HFFc6 (cell line): ENCODE measurements at places on chromosomes 7 and 10.

DNA sequence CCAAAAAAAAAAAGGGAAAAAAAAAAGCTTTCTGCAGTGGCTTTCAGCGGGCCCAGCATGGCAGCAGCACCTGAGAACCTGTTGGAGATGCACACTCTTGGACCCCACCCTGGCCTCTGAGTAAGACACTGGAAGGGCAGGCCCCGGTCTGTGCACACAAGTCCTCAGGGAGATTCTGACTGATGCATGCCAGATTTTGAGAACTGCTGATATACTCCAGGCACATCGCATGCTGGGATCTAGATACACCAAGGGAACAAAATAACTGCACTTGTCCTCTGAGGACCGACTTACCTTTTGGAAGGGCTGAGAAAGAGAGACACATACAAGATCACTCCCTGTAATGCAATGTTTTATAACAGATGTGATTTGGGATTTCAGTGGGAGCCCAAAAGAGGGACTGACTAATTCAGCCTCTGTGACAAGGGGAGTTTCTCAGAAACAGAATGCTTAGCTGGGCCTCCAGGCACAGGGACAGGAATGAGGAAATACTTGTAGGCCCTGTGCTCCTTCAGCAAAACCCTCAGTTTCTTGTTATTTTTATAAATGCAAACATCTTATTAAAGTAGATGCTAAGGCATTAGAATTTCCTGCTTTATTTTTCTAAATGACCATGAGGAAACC, 8.2 kb downstream of the EGFR start:
- peak overlapping the region; percentile 94 for H3K27ac ChIP-seq
- peaks cover 94% of the 10 kb centered on the region for H3K4me1 ChIP-seq
- H3K27me3 ChIP-seq = peaks cover 1% of the 10 kb centered on the region
- H3K4me3 ChIP-seq = peak overlapping the region; percentile 69

GRCh38 chr10:122376364-122376961, 2.0 kb downstream of the PLEKHA1 start:
- H3K36me3 ChIP-seq = no peaks in the 10 kb centered on the region; the same call in 1 of the 2 replicates
- no peak overlapping the region for H3K27ac ChIP-seq
- no peak for DNase-seq
- peak overlapping the region; percentile 5; the same call in 1 of the 2 replicates for H3K4me3 ChIP-seq

DNA sequence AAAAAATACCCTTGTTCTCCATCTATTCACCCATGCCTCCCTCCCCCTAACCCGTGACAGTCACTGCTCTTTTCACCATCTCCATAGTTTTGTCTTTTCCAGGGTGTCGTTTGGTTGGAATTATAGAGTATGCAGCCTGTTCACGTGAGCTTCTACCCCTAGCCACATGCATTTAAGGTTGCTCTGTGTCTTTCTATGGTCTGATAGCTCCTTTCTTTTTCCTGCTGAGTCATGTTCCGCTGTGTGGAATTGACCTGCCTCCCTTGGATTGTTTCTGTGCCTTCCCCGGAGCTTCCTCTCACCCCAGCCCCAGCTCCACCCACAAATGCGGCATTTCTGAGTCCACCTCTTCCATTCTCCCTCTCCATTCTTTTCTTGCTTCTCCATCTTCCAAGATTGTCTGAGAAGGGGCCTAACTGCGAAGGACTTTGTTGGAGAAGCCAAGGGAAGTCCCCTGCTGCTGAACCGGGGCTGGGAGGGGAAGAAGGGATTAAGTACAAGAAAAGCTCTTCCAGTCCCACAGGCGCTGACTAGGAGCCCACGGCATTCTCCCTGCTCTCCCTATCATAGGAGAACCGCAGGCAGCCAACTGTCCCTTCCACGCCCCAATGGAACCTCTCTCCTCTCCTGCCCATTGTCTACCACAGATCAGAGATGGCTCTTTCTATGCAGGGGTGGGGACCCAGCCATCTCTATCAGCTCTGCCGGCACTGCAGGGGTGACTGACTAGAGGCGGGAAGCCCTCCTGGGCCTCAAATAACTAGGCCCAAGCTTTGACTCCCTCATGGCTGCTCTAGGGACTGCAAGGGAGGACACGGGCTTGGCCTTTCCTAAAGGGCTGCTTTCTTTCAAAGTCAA, 87.5 kb upstream of the ANLN start:
- DNase-seq = no peak
- H3K27ac ChIP-seq = no peak overlapping the region; the same call in 1 of the 2 replicates
- H3K4me3 ChIP-seq = no peak overlapping the region
- peaks cover 44% of the 10 kb centered on the region for H3K4me1 ChIP-seq
- peaks cover 6% of the 10 kb centered on the region for H3K27me3 ChIP-seq
- H3K36me3 ChIP-seq = no peaks in the 10 kb centered on the region

DNA sequence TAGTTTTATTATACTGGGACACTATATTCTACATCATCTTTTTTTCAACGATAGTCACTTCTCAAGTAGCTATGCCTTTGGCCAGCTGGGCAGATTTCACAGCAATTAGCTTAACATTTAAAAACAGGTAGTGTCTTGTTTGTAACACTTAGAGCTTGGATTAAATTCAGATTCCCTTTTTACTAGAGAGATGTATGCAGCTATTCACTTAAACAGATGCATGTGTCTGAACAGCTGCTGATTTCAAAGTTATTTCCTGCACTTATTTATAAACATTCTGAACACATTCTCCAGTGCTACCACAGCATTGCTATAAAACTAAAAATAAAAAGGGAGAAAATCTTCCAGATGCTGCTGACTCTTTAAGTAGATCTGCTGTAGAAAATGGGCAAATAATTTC, 637.2 kb downstream of the POM121L12 start:
- H3K36me3 ChIP-seq = no peaks in the 10 kb centered on the region
- no peak overlapping the region for H3K27ac ChIP-seq
- no peak for DNase-seq
- H3K4me1 ChIP-seq = no peaks in the 10 kb centered on the region

GRCh38 chr7:67754651-67755050, 758.0 kb downstream of the TYW1 start:
- no peak overlapping the region for H3K4me3 ChIP-seq
- no peak overlapping the region for H3K27ac ChIP-seq
- no peak for DNase-seq

- no peak overlapping the region for H3K4me3 ChIP-seq
- H3K36me3 ChIP-seq = no peaks in the 10 kb centered on the region; the same call in 1 of the 2 replicates
- DNase-seq = no peak
- H3K27me3 ChIP-seq = peaks cover 5% of the 10 kb centered on the region; the same call in 1 of the 2 replicates
- H3K27ac ChIP-seq = no peak overlapping the region
Measured at GRCh38 chr7:1271046-1271445, 38.4 kb downstream of the UNCX start.

DNA sequence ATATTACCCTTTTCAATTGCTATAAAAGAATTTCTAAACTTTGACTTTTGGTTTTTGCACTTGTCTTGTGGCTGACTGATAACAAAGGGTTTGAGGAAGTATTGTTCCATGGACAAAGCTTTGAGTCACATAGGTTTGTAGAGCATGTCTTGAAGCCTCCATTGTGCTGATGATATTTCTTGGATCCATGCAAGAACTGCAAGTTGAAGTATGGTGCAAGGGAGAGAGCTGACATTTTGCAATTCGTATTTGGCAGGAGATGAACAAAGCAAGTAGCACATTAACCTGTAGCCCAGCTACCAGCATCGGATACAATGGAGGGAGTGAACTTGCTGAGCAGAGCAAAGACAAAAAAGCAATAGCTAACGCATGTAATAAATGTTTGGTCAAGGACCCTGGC, 23.4 kb downstream of the MGAM2 start:
- no peak for DNase-seq
- no peaks in the 10 kb centered on the region; the same call in 1 of the 2 replicates for H3K27me3 ChIP-seq
- no peak overlapping the region for H3K4me3 ChIP-seq
- H3K27ac ChIP-seq = no peak overlapping the region

GRCh38 chr7:84105586-84105985, 89.0 kb downstream of the SEMA3A start:
- DNase-seq = no peak
- H3K27ac ChIP-seq = peak overlapping the region; percentile 49
- H3K27me3 ChIP-seq = no peaks in the 10 kb centered on the region; the same call in 1 of the 2 replicates
- H3K4me1 ChIP-seq = peaks cover 30% of the 10 kb centered on the region
- H3K36me3 ChIP-seq = peaks cover 16% of the 10 kb centered on the region; the same call in 1 of the 2 replicates
- no peak overlapping the region for H3K4me3 ChIP-seq

DNA sequence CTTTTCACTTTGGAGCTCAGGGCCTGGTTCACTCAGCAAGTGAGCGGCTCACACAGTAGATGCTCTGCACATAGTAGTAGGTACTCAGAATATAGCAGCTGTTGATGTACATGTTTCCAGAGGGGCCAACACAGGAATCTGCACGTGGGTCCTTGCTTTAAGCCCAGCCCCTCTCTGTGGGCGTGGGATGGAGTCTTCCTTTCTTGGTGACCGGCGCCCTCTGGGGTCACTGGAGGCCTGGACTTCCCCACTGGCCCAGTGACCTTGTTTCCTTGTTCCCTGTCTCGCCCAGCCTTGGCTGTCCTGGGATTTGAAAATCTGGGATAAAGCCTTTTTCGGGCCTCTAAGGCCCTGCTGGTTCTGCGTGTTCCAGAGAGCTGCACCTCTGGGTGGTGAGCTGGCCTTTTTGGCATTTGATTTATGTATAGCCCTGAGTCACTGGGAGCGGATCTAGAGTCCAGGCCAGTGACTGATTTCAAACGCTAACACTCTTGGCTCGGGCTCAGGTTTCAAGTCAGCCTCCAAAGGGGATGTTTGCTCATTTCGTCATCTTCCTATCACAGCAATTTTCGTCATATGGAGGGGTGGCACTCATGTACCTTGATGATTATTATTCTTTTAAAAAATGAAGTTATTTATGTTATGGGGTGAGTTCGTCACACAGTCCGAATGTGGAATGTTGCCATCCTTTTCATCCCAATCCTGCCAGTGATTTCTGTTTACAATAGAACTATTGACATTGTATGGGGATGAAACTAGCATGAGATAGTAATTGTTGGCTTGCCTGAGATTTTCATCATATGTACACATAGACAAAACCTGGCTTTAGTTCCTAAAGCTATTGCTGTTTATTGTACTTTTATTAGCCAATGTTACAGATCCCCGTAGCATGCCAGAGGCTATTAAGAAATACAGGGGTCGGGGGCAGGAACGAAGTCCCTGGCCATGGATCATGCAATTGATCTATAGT, 65.5 kb downstream of the CUX1 start:
- H3K4me1 ChIP-seq = peaks cover 58% of the 10 kb centered on the region
- DNase-seq = peak; percentile 100
- H3K27ac ChIP-seq = peak overlapping the region; percentile 100
- peak overlapping the region; percentile 85 for H3K4me3 ChIP-seq
- H3K27me3 ChIP-seq = peaks cover 6% of the 10 kb centered on the region

DNA sequence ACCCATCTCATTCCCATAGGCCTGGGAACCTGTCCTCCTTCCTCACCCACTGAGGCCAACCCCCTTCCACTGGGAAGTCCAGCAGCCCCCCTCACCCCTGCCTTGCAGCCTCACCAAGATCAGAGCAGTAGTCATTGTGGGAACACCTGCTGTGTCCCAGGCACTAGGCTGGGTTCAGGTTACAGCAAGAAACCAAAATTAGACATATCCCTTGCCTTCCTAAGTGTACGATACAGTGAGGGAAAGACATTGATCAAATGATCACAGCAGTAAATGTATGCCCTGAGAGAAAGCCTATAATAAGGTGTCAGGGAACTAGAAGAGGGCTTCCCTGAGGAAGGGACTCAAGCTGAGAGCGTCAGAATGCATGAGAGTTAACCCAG, 17.0 kb upstream of the C10orf105 start:
- peaks cover 7% of the 10 kb centered on the region for H3K4me1 ChIP-seq
- no peak overlapping the region for H3K27ac ChIP-seq
- H3K36me3 ChIP-seq = no peaks in the 10 kb centered on the region

GRCh38 chr7:73779517-73779916, 9.4 kb upstream of the CLDN3 start:
- H3K36me3 ChIP-seq = peaks cover 5% of the 10 kb centered on the region; the same call in 1 of the 2 replicates
- no peak overlapping the region for H3K4me3 ChIP-seq
- peaks cover 2% of the 10 kb centered on the region; the same call in 1 of the 2 replicates for H3K27me3 ChIP-seq
- no peak overlapping the region for H3K27ac ChIP-seq
- no peak for DNase-seq
- H3K4me1 ChIP-seq = peaks cover 9% of the 10 kb centered on the region

GRCh38 chr7:5773661-5774086, 7.8 kb downstream of the RNF216 start:
- DNase-seq = peak; percentile 94
- peaks cover 2% of the 10 kb centered on the region; the same call in 1 of the 2 replicates for H3K27me3 ChIP-seq
- H3K36me3 ChIP-seq = peaks cover 29% of the 10 kb centered on the region
- H3K27ac ChIP-seq = peak overlapping the region; percentile 97

- H3K36me3 ChIP-seq = no peaks in the 10 kb centered on the region
- H3K27me3 ChIP-seq = no peaks in the 10 kb centered on the region
- no peak overlapping the region for H3K4me3 ChIP-seq
- no peak overlapping the region for H3K27ac ChIP-seq
- DNase-seq = no peak
- H3K4me1 ChIP-seq = no peaks in the 10 kb centered on the region
Measured at GRCh38 chr7:115731796-115732471, 298.6 kb downstream of the TFEC start.

- peak overlapping the region; percentile 97 for H3K4me3 ChIP-seq
- peaks cover 27% of the 10 kb centered on the region for H3K36me3 ChIP-seq
- peak overlapping the region; percentile 81 for H3K27ac ChIP-seq
- H3K27me3 ChIP-seq = peaks cover 17% of the 10 kb centered on the region
Measured at GRCh38 chr7:22853674-22854157, 31.1 kb upstream of the TOMM7 start.

GRCh38 chr7:88218836-88219605, 817 bp downstream of the SRI start:
- peaks cover 2% of the 10 kb centered on the region for H3K27me3 ChIP-seq
- H3K4me1 ChIP-seq = peaks cover 21% of the 10 kb centered on the region
- H3K4me3 ChIP-seq = peak overlapping the region; percentile 94
- peak overlapping the region; percentile 95 for H3K27ac ChIP-seq

GRCh38 chr10:114384181-114384580, 20.1 kb downstream of the AFAP1L2 start:
- H3K27me3 ChIP-seq = peaks cover 24% of the 10 kb centered on the region
- no peak overlapping the region for H3K27ac ChIP-seq
- peaks cover 13% of the 10 kb centered on the region for H3K4me1 ChIP-seq
- DNase-seq = no peak
- no peaks in the 10 kb centered on the region for H3K36me3 ChIP-seq

GRCh38 chr7:147510923-147511322, 1079.6 kb upstream of the C7orf33 start:
- no peak for DNase-seq
- H3K27ac ChIP-seq = peak overlapping the region; percentile 57; the same call in 1 of the 2 replicates
- peaks cover 61% of the 10 kb centered on the region; the same call in 1 of the 2 replicates for H3K4me1 ChIP-seq
- H3K4me3 ChIP-seq = peak overlapping the region; percentile 7; the same call in 1 of the 2 replicates

DNA sequence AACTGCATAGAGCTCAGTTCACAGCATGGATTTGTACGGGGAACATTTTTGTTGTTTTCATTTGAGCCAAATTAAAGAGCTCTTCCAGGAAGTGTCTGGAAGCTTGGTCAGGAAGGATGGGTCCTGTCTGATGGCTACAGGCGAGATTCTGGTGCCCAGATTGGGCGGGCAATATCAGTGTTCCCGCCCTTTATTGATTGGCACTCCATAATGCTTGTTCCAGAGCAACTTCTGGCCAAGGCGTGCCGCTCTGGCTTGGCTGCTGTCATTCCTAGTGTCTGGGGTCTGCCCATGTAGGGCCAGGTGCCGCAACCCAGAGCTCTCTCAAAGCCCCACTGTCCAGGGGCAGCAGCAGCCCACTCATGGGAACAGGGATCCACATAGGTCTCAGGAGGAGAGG, 45.9 kb downstream of the RAMP3 start:
- H3K4me1 ChIP-seq = peaks cover 9% of the 10 kb centered on the region; the same call in 1 of the 2 replicates
- no peak overlapping the region; the same call in 1 of the 2 replicates for H3K4me3 ChIP-seq
- no peaks in the 10 kb centered on the region for H3K36me3 ChIP-seq
- H3K27me3 ChIP-seq = peaks cover 39% of the 10 kb centered on the region
- DNase-seq = no peak

GRCh38 chr7:157739031-157739430, 402.2 kb downstream of the DNAJB6 start:
- H3K36me3 ChIP-seq = peaks cover 6% of the 10 kb centered on the region; the same call in 1 of the 2 replicates
- DNase-seq = no peak
- H3K4me3 ChIP-seq = no peak overlapping the region
- no peaks in the 10 kb centered on the region for H3K4me1 ChIP-seq

- no peaks in the 10 kb centered on the region for H3K36me3 ChIP-seq
- no peak overlapping the region for H3K4me3 ChIP-seq
- peaks cover 1% of the 10 kb centered on the region for H3K27me3 ChIP-seq
- no peak for DNase-seq
Measured at GRCh38 chr10:114575417-114576131, 82.5 kb downstream of the ABLIM1 start.
